Ammon's horn (tissue), 1 donor: ENCODE measurements at places on chromosomes 1 and 21.

- DNase-seq, result no peak
Measured at GRCh38 chr1:102099916-102100315, 103.2 kb upstream of the OLFM3 start.

- DNase-seq, result no peak
Measured at GRCh38 chr1:13783551-13783950, 83.6 kb downstream of the PRDM2 start.

- DNase-seq, result no peak
Measured at GRCh38 chr1:94033849-94034248, 87.1 kb downstream of the ABCA4 start.

- no peak for DNase-seq
Measured at GRCh38 chr1:215393476-215393875, 173.6 kb upstream of the KCTD3 start.

DNA sequence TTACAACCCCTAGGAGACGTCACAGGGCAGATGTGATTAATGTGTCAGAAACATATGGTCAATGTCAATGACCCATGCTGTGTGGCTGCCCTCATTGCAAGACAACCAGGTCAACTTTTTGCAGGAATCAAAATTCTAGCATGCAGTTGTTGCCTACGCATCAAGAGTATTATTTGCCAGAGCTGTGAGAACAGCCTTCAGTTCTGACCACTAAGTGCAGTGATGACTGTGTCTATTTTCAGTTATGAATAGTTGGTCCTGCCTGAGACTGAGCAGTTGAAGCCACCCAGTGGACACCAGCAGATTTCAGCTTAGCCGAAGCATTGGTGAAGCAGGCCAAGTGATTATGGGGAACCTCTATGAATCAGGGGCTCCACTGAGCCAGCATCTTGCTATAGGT lies 47.3 kb downstream of the LYPLAL1 start:
- DNase-seq, result no peak

DNA sequence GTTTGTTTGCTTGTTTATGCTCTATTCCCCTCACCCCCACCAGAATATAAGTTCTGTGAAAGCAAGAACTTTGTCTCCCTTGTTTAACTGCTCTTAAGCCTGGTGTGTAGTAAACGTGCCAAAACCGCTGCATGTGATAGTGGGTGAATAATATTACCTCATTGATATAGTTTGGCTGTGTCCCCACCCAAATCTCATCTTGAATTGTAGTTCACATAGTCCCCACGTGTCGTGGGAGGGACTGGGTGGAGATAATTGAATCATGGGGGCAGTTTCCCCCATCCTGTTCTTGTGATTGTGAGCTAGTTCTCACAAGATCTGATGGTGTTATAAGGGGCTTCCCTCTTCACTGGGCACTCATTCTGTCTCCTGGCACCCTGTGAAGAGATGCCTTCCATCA lies 7.6 kb downstream of the LRRC8B start:
- no peak for DNase-seq

GRCh38 chr1:100582943-100583342 lies 45.0 kb downstream of the GPR88 start:
- no peak for DNase-seq

DNA sequence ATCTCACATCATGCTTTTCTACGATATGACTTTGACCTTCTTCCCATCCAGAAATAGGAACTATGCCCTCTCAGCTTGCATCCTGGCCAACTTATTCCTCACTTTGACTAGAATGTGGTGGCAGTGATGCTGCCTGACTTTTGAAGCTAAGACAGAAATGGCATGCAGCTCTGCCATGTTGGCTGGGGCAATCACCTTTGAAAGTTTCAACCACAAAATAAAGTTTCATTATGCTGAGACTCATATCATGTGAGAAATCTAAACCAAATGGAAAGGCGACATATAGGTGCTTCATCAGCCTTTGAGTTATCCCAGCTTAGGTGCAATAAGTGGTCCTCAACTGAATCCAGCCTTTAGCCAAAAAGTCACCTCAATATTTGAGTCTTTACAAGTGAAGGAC lies 370.0 kb upstream of the CHRM3 start:
- no peak for DNase-seq

- DNase-seq, result no peak
Measured at GRCh38 chr1:19339214-19339861, 27.2 kb downstream of the SLC66A1 start.

DNA sequence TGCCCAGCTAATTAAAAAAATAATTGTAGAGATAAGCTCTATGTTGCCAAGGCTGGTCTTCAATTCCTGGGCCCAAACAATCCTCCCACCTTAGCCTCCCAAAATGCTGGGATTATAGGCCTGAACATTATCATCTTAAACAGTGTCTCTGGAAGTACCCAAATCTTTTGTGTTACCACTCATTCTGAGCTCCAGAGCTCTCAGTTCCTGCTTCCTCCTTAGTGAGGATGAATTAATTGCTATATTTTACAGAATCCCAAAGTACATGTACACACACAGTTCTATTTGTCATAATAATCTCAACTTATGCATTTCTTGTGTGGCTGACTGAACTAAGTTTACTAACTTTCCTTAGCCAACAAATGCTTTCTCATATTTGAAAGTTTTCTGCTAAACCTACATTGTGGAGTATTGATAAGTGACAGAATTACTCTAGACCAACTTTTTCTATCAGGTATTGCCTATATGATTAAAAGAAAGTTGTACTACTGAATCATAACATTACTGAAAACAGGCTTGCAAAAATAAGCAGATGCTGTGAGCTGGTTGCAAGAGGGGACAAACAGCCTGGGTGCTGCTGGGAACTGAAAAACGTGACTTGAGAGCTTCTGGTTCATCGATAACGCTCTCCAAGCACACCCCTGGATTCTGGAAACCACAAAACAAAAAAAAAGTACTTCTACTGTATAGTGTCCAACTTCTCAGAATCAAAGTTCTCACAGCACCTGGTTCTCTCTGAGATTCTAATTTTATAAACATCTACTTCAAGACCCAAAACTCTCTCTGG lies 15.3 kb downstream of the VAV3 start:
- no peak for DNase-seq

GRCh38 chr1:38528623-38529022 lies 330.9 kb downstream of the RRAGC start:
- no peak for DNase-seq

GRCh38 chr1:47178020-47178419 lies 11.8 kb downstream of the PDZK1IP1 start:
- DNase-seq, result no peak

- DNase-seq, result no peak
Measured at GRCh38 chr1:154759196-154759595, 110.9 kb downstream of the KCNN3 start.

DNA sequence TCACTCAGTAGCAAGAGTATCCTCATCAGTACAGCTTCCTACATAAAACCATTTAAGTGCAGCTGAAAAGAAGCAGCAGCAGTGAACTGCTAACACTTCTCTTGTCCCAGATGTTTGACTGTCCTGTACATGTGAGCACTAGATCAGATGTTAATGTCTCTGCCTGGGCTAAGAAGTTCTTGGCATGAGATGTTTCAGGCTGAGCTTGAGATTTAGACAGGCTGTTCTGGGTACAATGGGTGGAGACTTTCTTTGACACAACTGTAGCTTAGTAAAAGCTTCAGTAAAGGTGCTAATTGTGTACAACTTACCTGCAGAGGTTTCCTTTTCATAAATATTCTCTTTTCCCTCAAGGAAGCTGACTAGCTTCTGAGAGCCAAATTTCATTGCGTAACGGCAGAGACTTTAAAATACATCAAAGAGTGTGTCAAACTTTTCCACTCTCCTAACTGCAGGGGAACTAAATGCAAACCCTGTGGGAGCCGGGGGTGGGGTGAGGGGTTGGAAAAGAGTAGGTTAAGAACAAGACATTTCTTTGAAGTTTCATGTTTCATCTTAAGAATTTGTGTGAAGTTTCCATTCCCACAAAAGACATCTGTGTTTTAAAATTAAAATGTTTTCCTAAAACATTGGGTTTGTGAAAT lies 82.1 kb upstream of the CCDC190 start:
- DNase-seq, result no peak

GRCh38 chr1:78475888-78476610 lies 14.7 kb upstream of the PTGFR start:
- no peak for DNase-seq

DNA sequence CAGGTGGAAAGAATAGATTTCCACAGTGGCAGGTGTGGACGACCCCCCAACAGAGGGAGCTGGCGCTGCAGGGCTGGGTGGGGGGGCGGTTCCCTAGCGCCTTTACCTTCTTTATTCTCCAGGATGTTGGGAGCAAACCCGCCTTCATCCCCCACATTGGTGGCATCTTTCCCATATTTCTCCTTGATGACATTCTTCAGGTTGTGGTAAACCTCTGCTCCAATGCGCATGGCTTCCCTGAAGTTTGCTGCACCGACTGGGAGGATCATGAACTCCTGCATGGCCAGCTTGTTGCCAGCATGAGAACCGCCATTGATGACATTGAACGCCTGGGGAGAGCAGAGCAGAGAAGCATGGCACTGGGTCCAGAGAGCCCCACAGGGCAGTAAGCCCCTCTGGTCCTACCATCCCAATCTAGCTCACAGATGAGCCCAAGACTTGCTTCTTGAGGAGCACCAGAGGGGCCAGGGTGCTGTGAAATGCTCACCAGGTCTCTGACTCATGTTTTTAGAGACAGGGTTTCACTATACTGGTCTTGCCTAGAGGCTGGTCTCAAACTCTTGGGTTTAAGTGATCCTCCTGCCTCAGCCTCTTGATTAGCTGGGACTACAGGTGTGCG lies 12.2 kb downstream of the ENO1 start:
- DNase-seq, result no peak

DNA sequence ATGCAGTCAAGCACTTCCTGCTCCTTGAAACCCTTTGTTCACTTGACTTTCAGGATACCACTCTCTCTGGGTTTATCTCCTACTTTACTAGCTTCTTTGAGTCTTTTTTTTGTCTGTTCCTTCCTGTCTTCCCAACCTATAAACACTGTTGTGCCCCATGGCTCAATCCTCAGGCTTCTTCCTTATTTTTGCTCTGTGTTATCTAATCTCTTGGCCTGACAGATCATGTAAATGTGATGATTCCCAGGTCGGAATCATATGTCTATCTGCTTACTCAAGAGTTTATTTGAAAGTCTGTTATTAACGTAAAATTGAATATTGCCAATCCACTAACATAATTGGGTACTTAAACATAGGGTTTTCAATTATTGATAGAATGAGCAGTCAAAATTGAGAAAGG lies 171.7 kb upstream of the ST6GALNAC5 start:
- no peak for DNase-seq

DNA sequence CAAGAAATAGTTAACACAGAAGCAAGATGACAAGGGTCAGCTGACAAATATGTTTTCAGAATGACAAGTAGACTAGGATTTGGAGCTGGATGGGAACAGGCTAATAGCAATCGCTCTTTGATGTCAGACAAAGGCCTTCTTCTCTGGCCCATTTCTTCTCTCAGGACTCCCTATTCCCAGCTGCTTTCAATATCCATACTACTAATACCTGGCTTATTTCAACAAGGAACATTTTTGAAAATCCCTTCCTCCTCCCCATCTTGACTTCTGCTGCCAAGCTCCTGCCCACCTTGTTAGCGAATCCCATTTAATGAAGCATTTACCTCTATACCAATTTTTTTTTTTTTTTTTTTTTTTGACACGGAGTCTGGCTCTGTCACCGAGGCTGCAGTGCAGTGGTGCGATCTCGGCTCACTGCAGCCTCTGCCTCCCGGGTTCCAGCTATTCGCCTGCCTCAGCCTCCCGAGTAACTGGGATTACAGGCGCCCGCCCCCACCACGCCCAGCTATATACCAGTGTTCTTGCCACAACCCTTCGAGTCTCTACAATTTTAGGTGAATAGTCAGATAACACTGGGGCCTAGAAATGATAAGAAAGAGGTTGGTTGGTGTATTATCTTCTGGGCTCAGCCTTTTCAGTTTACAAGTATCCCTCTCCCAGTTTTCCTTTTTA lies 68.4 kb downstream of the MACF1 start:
- peak; percentile 77 for DNase-seq

DNA sequence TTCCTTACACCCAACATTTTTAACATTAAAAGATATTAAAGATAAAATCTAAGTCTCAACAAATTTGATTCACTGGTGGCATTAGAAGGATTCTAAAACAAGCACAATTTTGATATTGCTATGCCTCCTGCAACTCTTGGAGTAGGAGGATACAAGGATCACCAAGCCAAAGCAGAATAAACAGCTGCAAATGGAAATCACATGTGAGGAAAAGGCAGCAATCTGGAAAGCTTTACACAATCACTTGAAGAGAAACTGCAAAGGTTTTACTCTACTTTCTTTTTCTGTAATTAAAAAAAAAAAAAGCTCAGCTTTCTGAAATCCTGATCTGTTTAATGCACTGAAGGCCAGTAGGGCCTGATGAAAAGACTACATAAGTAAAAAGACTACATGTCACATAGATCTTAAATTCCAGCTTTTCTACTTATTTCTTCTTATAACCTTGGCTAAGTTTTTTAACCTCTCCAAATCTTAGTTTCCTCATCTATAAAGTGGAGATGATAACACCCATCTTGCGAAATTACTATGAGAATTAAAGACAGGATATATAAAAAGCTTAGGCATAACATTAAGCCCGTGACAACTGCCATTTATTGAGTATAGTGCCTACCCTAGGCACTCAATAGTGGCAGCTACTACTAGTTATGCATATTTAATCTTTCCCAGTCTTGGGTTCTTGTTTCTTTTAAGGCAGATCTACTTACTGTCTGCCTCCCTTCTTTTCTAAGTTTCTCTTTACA lies 73.5 kb downstream of the EPS15 start:
- peak; percentile 20 for DNase-seq
